ENCODE measurements at places on chromosomes 12 and 14. TPM values are rescaled to one million over a fixed set of nuclear protein-coding genes. Genes with fewer than 3 reads are reported as not detected.

DNA sequence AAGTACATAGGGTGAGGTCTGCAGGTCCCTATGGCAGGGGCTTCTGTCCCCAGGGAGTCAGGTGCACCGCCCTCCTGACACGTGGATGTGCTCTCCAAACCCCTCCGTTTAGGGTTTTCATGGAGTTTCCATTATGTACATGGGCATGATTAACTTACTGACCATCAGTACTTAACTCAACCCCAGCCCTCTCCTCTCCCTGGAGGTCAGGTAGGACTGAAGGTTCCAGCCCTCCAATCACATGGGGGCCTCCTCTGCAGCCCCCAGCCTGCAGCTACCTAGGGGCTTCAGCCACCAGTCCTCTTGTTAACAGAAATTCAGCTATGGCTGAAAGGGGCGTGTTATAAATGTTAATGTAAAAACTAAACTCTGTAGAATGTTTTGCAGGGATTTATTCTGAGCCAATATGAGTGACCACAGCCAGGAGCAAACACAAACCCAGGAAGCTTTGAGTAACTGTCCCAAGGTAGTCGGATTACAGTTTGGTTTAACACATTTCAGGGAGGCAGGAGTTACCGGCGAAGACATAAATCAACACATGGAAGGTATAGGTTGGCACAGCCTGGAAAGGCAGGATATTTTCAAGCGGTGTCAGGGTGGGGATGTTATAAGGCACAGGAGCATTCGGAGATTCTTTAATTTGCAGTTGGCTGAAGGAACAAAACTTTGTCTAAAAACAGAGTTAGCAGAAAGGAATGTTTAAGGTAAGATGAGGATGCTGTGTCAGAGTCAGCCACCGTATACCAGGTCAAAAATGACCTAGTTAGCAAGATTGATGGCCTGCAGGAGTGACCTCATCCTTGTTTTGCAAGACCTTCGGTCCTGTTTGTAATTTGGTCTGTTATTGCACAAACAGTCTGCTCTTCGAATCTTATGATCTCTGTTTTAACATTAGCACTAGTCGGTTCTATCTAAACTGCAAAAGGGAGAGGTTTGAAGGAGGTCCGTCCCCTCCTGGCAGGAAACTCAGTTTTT, 75.2 kb downstream of the TNFAIP2 start:
- no peak for DNase-seq

DNA sequence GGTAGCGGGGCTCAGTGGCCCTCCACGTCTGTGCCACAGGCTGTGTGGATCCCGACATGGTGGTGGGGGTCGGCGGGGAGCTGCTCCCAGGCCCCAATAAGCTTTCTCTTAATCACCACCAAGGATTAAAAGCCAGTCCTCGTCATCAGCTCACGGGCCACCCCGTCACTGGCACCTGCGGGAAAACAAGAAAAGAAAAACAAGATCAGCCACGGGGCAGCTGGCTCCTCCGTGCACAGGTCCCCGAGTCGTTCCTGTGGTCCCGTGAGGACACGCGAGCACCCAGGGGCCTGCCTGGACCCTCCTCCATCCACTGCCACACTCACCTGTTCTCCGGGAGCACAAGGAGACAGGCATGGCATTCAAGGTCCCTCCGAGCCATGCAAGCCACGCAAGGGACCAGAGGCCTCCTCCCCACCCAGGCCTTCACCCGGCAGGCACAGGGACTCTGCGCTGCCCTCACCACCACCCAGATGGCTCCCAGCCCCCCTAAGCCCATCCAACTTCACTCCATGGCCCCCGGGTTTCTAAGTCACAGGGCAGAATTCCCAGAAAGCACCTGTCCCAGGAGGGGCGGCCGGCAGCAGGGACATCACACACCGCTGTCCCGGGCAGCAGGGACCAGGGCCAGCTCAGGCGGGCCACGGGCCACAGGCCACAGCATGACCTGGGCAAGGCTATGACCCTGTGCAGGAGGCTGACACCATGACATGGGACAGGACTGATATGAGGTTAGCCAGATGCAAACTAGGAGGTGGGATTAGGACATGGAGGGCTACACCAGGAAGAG, 72.0 kb downstream of the NCOR2 start:
- DNase-seq, result no peak

DNA sequence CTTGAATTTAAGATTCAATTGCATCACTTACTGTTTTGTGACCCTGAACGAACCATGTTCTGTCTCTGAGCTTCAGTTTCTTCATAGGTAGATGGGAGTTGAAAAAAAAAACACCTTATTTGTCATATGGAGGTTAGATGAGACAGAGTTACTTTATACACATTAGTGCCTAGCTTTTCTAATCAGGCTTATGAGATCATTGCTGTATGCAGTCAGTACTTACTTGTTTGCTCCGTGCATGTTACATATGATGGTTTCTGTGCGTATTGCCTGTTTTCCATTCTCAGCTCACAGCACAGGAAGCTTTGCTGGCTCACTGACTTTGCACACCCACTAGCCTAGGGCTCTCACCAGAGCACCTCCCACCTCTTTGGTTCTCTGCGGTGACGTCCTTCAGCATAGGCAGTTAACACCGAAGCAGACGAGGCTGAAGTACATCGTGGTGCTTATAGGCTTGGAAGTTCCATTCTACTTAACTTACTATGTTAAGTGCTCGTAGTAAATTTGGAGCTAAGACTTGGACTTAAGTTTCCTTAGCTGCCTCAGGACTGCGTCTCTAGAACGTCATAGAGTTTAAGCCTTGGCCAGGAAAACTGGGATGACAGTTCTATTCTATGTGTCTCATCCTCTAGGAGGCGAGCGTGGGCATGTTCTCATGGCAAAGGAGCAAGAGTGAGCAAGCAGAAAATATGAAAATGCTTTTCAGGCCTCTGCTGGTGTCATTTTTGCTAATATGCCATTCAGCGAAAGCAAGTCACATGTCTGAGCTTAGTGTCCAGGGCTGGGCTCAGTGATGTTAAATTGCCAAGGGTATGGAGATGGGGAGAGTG, 57.3 kb downstream of the NRXN3 start:
- no peak for DNase-seq

GLIPR1L1 gene
- 0.20 TPM for polyA plus RNA-seq

C1R gene
- polyA plus RNA-seq, result 80.9 TPM

DNA sequence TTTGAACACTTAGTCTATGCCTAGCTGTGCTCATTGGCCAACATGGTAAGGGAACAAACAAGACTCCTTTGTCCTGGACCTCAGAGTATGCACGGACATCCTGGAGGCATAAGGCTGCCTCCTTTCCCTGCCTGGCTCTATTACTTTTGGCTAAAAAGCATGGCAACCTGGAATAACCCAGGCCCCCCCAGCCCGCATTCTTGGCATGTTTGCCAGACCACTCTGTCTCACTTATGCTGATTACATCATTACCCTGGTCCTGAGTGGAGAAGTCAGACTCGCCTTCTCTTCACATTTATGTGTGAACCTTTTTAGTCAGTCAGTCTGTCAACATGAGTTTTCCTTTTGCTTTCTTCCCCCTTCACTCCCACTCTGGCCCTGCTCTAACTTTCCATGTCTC, 58.0 kb upstream of the ELK3 start:
- no peak for DNase-seq

SERPINA10 gene
- 0.03 TPM for polyA plus RNA-seq

TDRD9 gene
- polyA plus RNA-seq, result 0.62 TPM

ESRRB gene
- polyA plus RNA-seq, result 3.9 TPM

DNA sequence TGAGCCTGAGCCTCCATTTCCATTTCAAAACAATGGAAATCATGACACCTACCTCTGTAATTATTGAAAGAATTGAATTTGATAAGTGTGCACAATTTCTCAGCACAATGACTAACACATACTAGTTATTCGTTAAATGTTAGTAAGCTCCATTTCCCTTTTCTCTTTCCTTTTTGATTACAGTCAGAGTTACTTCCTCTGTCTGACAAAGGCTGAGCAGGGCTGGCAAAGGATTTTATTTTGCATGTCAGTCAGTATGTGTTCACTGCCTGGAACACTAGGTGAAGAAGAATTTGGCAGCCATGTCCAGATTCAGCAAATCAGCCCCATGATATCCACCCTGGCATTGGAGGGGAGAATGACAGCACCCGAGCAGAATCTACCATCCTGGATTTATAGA, 12.2 kb upstream of the RHOJ start:
- DNase-seq, result no peak
